Sigmoid colon (tissue), 7 donors: ENCODE measurements at places on chromosomes 4 and X. TPM values are rescaled to one million over a fixed set of nuclear protein-coding genes. Genes with fewer than 3 reads are reported as not detected.

- no peaks in the 10 kb centered on the region for H3K36me3 ChIP-seq
- H3K27me3 ChIP-seq: no peaks in the 10 kb centered on the region
- H3K4me1 ChIP-seq: no peaks in the 10 kb centered on the region
Observed at GRCh38 chrX:45757272-45757671, 556.6 kb upstream of the DIPK2B start.

The PDCL2 gene
- not detected for total RNA-seq

DNA sequence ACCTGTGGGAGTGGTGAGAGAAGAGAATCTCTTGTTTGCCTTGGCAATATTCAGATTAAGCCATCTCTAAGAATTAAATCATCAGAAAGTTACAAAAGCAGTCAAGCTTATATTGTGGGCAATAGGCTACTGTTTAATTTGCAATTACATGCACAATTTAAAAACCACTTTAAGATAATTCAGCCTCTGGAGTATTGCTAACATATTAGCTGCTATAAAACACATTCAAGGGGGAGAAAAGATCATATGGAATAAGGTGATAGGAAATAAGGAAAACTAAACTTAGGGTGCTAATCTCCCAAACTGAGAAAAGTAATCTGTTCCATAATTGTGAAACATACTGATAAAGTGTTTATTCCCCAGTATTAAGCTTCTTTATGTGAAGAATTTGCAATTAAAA is 103.9 kb downstream of the ARAP2 start:
- H3K27ac ChIP-seq: no peak overlapping the region
- H3K36me3 ChIP-seq: no peaks in the 10 kb centered on the region

- peak overlapping the region; percentile 35 for H3K4me3 ChIP-seq
- peak overlapping the region; percentile 59 for H3K27ac ChIP-seq
- no peak for DNase-seq
- H3K4me1 ChIP-seq: no peaks in the 10 kb centered on the region
Observed at GRCh38 chr4:139633661-139634060, 32.0 kb upstream of the MGST2 start.

GRCh38 chr4:148355442-148356123 is 86.6 kb downstream of the NR3C2 start:
- H3K27me3 ChIP-seq: no peaks in the 10 kb centered on the region
- H3K27ac ChIP-seq: peak overlapping the region; percentile 13
- no peak overlapping the region for H3K4me3 ChIP-seq
- DNase-seq: no peak
- H3K36me3 ChIP-seq: no peaks in the 10 kb centered on the region
